A172 (cell line): ENCODE measurements at places on chromosomes 6 and 20. TPM values are rescaled to one million over a fixed set of nuclear protein-coding genes. Genes with fewer than 3 reads are reported as not detected.

GRCh38 chr6:76466286-76466685 is 393.8 kb upstream of the IMPG1 start:
- DNase-seq, result no peak

The NELFCD gene
- 81.4 and 102 TPM in 2 replicates for total RNA-seq

The DEFB132 gene
- total RNA-seq, result not detected in 2 replicates

DNA sequence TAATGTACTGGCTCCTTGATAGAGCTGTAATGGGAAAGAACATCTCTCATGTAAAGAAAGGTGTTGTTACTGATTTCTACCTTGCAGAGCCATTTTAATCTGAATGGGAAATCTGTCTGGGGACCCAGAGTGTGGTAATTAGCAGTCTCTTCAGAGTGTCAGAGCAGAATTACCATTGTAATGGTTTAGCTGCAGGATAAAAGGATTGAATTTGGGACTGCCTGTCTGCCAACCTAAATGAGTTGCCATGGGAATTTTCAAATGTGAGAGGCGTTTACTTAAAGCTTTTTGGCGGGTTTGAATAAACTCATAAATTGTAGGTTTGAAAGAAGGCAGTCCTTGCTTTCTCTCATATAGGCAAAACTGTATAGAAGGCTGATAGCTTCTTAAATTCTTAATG is 128.8 kb downstream of the QKI start:
- no peak for DNase-seq

DNA sequence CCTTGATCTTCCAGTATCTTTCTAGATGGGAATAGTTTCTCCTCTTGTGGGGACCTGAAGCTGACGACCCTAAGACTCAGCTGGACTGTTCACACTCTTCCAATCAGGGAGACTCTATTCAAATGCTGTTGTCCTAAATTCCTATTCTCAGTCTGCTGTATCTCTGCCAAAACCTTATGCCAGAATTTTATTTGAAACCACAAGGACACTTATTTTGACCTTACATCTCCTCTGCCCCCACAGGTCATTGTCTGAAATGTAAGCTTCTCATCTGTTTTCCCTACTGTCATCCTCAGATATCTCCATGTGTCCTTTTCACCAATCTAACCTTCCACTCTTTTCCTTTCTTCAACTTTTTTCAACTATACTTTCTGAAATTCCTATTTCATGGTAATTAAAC is 289.5 kb upstream of the SGK1 start:
- no peak for DNase-seq

DNA sequence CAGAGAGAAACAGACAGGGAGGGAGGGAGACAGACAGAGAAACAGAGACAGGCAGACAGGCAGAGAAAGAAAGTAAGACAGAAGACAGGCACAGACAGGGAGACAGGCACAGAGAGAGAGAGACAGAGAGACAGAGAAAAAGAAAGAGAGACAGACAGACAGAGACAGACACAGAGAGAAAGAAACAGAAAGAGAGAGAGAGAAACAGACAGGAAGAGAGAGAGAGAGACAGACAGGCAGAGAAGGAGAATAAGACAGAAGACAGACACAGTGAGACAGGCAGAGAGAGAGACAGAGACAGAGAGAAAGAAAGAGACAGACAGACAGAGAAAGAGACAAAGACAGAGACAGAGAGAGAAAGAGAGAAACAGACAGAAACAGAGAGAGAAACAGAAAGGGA is 754.8 kb upstream of the DEFB115 start:
- no peak for DNase-seq
